ENCODE measurements at places on chromosomes 3 and 15.

DNA sequence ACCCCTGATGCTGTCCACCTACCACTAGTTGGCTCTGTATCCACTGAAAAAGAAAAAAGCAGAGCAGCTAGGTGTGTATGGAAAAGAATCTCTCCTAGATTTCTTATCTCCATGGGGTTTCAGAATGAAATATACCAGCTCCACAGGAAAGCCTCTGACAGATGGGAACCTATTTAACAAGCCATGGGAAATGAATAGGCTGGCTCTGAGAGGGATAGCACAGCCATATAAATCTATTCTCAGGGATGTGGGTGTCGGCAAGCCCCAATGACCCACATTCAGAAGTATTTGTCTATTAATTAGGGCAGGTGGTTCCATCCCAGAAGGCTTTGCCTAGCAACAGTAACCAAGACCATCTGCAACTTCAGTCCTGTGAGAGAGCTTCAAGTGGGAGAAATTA lies 694.1 kb downstream of the AGBL1 start:
- DNase-seq = no peak

DNA sequence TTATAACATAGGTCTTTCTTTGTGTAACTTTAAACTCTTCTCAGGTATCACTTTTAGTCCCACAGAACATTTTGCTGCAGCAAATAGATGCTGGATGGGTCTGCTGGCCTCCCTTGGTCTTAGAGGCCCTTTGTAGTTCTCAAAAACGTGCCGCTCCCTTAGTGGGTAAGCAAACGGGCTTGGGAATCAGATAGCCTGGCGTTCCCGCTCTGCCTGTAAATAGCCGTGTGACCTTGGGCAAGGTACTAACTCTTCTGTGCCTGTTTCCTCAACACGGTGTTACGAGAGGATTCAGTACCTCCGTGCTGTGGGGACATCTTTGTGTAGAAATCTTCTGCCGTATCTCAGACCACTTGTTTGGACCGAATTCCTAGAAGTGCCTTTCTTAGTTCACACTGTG lies 64.4 kb downstream of the DNAJB8 start:
- no peak for DNase-seq

- no peak for DNase-seq
Observed at GRCh38 chr15:22811640-22812039, 25.2 kb downstream of the NIPA1 start.

DNA sequence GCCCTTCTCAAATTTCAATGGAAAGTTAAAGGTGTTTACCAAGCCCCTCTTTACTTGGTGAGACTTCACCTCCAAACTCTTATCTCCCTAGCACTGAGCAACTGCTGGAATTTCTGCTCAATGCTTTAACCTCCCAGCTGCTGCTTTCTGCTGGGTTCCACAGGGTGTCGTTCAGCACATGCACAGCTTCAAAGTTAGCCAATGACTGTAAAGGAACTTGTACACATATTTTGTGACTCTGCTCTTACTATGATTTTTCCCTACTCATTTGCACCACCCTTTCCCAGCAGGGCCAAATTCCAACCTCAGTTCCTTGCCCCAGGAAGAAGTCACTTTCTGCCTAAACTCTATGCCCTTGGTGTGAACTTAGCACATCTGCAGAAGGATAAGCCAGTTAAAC lies 89.7 kb downstream of the ULK4 start:
- no peak for DNase-seq

GRCh38 chr3:128563439-128563838 lies 70.4 kb upstream of the GATA2 start:
- DNase-seq = no peak

GRCh38 chr15:69469467-69470201 lies 17.0 kb downstream of the RPLP1 start:
- DNase-seq = no peak

DNA sequence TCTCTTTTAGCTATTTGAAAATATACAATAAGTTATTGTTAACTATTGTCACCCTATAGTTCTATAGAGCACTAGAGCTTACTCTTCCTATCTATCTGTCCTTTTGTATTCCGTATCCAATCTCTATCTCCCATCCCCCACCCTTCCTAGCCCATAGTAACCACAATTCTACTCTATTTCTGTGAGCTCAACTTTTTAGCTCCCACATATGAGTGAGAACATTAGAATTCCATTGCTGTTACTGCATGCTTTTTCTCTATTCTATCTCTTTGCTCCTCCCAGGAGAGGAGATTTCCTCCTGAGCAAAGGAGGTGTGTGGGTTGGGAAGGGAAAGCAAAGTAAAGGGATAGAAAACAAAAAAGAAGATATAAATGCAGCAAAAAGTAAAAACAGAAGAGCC lies 105.6 kb upstream of the SLC4A7 start:
- no peak for DNase-seq

DNA sequence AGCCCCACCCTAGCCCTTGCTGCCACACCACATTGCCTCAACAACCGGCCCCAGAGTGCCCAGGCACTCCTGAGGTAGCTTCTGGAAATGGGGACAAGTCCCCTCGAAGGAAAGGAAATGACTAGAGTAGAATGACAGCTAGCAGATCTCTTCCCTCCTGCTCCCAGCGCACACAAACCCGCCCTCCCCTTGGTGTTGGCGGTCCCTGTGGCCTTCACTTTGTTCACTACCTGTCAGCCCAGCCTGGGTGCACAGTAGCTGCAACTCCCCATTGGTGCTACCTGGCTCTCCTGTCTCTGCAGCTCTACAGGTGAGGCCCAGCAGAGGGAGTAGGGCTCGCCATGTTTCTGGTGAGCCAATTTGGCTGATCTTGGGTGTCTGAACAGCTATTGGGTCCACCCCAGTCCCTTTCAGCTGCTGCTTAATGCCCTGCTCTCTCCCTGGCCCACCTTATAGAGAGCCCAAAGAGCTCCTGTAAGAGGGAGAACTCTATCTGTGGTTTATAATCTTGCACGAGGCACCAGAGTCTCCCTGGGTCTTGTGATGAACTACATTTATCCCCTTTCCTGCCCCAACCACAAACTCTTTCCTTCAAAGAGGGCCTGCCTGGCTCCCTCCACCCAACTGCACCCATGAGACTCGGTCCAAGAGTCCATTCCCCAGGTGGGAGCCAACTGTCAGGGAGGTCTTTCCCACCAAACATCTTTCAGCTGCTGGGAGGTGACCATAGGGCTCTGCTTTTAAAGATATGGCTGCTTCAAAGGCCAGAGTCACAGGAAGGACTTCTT lies 39.1 kb downstream of the MESD start:
- DNase-seq = no peak

- DNase-seq = no peak
Observed at GRCh38 chr3:189122526-189123205, 49.1 kb upstream of the TPRG1 start.

DNA sequence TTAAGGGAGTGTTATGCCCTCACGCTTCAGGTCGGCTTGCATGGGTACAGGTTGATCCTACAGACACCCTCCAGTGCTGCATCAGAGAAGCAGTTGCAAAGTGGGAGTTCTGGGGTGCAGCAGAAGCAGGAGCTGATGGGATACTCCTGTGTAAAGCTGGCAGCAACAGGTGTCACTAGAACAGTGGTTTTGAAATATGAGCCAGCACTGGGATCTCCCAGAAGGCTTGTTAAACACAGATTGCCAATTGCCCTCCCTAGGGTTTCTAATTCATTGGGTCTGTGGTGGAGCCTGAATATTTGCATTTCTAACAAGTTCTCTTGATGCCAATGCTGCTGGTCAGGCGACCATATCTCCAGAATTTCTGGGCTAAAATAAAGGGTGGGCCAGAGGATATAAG lies 350.4 kb downstream of the CLSTN2 start:
- DNase-seq = no peak

DNA sequence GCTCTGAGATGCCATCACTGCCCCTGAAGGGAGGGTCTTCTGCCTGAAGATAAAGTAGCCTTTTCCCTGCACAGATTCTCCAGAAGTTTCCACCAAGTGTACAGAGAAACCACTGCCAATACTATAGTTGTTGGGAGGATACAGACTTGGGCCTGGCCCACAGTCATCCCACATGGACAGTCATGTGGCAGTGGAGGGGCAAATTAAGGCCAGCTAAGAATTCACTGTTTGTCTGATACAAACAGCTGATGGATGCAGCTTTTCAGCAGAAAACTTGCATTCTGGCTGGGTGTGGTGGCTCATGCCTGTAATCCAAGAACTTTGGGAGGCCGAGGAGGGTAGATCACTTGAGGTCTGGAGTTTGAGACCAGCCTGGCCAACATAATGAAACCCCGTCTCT lies 22.1 kb downstream of the HOMER2 start:
- DNase-seq = no peak

GRCh38 chr15:52419494-52419893 lies 109.2 kb downstream of the MYO5A start:
- DNase-seq = no peak

DNA sequence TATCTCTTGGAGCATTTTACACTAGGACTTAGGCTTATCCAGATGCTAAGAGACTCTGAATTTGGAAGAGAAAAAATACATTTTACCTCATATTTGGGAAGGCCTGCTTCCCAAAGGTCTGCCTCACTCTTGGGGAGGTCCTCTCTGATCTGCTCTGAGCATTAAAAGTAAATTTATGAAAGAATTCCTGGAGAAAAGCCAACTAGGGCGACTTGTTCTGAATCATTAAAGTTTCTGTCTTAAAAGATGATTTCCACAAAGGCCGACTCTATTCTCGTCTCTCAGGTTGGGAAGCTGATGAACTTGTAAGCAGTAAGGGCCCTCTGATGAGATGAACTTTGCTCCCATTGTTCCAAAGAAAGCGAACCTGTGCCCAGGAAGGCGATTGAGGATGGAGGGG lies 48.7 kb upstream of the HES1 start:
- DNase-seq = no peak

DNA sequence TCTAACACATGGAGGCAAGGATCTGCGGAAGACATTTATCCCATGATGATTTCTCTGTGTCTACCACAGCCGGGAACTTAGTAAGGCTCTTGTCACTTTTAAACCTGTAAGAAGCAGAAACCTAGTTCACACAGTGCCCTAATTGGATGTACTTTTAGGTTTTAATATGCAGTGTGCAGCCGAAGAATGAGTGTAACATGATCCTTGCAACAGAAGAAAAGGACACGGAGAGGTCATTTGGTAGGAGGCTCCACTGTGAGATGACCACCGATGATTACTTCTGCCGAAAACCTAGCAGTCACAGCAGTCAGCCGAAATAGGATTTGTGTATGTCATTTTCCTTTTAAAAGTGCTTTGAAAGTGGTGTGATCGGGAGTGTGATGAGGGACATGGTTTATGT lies 6.8 kb downstream of the CACNA1D start:
- no peak for DNase-seq

DNA sequence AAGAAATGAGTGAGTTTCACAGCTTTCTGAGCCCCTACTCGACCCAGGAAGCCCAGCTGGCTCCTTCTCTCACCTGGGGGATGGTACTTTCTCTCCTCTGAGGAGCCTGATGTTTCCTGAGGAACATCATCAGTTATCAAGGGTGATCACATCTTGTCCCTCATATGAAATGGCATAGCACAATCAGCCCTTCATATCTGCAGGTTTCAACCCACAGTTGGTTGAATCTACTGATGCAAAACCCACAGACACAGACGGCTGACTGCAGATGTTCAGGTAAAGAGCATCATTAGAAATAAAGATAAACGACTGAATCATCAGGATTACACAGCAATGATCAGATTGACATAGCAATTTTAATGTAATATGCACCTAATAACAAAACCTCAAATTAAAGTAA lies 93.6 kb upstream of the OSTN start:
- no peak for DNase-seq

- DNase-seq = no peak
Observed at GRCh38 chr3:195163719-195164572, 107.0 kb downstream of the XXYLT1 start.

- no peak for DNase-seq
Observed at GRCh38 chr15:85570336-85570735, 189.9 kb downstream of the AKAP13 start.

- DNase-seq = no peak
Observed at GRCh38 chr15:94404733-94405283, 173.4 kb downstream of the MCTP2 start.

All from RKO (cell line).